Lung (tissue), 17 donors: ENCODE measurements at places on chromosomes 3 and 15. TPM values are rescaled to one million over a fixed set of nuclear protein-coding genes. Genes with fewer than 3 reads are reported as not detected.

The LYZL4 gene
- polyA plus RNA-seq: not detected

The RPL35A gene
- polyA plus RNA-seq: 1,136 TPM

The GOLGA6C gene
- not detected for polyA plus RNA-seq

The NUP210 gene
- polyA plus RNA-seq: 5.4 TPM
